ENCODE measurements at places on chromosomes 1 and 21. TPM values are rescaled to one million over a fixed set of nuclear protein-coding genes. Genes with fewer than 3 reads are reported as not detected.
A peak's percentile ranks its signal among the peaks of the same experiment; 100 is the strongest.

GRCh38 chr1:28259934-28260802 is 850 bp downstream of the SESN2 start:
- H3K4me3 ChIP-seq: peak overlapping the region; percentile 88
- peaks cover 9% of the 10 kb centered on the region for H3K36me3 ChIP-seq
- peaks cover 32% of the 10 kb centered on the region for H3K4me1 ChIP-seq
- H3K27me3 ChIP-seq: peaks cover 2% of the 10 kb centered on the region
- DNase-seq: peak; percentile 79
- H3K27ac ChIP-seq: peak overlapping the region; percentile 92

DNA sequence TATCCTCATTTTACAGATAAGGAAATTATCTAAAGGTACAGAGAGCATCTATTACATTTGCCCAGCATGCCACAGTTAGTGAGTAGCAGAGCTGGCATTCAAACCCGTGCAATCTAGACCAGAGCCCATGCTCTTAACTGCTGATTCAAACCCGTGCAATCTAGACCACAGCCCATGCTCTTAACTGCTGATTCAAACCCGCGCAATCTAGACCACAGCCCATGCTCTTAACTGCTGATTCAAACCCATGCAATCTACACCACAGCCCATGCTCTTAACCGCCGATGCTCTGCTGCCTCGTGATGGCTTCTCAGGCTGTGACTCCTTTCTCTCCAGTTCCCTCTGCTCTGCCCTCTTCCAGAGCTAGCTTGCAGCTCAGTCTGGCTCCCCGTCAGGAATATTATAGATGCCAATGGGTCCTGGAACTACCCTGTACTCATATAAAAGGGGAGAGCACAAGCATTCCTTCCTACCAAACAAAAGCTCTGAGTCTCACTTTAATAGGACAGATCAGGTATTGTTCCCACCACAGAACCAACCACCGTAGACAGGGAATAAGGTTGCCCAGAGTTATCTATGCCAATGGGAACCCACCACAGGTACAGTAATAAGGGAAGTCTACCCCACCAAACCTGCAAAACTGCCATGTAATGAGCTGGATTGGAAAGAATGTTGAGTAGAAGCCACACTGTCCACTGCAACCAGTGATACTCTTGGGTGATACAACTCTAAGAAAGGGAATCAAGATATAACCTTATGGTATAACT is 78.4 kb downstream of the SMYD3 start:
- peak; percentile 92 for DNase-seq
- H3K4me3 ChIP-seq: peak overlapping the region; percentile 74
- peak overlapping the region; percentile 97 for H3K27ac ChIP-seq

DNA sequence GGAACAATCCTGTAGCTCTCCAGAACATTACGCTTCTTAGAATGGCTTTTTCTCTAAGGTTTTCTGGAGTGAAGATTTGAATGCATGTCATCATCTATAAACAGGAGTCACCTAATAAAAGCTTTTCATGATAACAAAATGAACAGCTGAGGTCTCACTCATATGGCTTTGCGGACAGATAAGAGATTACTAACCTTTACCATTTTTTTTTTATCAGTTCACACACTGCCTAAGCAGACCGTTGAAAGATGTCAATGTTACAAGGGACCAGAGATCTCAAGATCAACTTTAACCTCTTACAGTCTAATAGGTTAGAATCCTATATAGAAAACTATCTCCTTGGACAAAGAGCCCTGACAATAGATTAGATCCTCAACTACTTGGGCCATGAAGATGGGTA is 41.4 kb downstream of the SCMH1 start:
- H3K36me3 ChIP-seq: peaks cover 25% of the 10 kb centered on the region
- no peak overlapping the region for H3K27ac ChIP-seq
- H3K4me3 ChIP-seq: no peak overlapping the region
- no peak for DNase-seq
- no peaks in the 10 kb centered on the region for H3K4me1 ChIP-seq

GRCh38 chr1:66275601-66276023 is 258.3 kb upstream of the SGIP1 start:
- no peak overlapping the region for H3K27ac ChIP-seq
- no peak overlapping the region for H3K4me3 ChIP-seq
- H3K27me3 ChIP-seq: peaks cover 4% of the 10 kb centered on the region
- H3K36me3 ChIP-seq: no peaks in the 10 kb centered on the region

GRCh38 chr1:229159668-229160544 is 111.0 kb upstream of the RAB4A start:
- H3K27me3 ChIP-seq: peaks cover 5% of the 10 kb centered on the region
- H3K4me3 ChIP-seq: no peak overlapping the region
- H3K27ac ChIP-seq: no peak overlapping the region
- H3K4me1 ChIP-seq: no peaks in the 10 kb centered on the region
- no peaks in the 10 kb centered on the region for H3K36me3 ChIP-seq
- no peak for DNase-seq

DNA sequence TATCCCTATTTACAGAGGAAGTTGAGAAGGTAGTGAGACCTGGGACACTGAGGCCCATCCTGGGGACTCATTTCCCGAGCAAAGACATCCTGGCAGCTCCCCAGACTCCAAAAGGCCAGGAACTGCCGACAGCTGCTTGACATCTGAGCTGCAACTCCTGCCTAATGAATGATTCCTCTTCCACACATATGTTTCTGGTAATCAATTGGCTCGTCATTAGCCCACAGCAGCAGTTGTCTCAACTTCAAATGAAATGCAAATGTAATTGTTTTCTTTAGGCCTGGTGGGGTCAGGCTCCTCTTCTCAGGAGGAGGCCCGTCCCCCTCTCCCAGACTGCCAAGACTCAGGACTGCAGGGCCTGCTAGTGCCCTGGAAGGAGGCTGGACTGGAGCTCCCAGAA is 61.8 kb upstream of the DISP3 start:
- H3K27me3 ChIP-seq: peaks cover 45% of the 10 kb centered on the region
- no peak overlapping the region for H3K4me3 ChIP-seq
- no peak overlapping the region for H3K27ac ChIP-seq
- H3K4me1 ChIP-seq: no peaks in the 10 kb centered on the region

DNA sequence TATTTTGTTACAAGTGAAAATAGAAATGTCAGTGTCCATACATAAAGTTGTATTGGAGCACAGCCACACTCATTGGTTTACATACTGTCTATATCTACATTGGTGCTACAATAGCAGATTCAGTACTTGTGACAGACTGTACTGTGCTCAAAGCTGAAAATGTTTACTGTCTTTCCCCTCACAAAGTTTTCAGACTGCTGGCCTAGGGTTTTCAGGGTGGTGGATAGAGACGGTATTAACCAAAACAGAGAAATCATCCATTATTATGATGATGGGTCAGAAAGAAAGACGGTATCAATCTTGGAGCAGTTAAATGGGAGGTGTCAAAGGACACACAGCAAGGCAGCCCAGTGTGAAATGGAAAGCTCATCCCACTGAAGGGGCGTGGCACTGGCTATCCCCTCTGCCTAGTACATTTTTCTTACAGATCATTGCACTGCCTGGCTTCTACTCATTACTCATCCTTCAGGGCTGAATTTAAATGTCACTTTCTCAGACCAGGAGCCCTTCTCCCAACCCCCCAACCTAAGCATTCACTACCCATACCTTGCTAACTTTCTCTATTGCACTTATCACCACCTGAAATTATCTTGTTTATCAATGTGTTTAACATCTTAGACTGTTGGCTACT is 10.2 kb downstream of the JAK1 start:
- H3K36me3 ChIP-seq: no peaks in the 10 kb centered on the region
- peaks cover 20% of the 10 kb centered on the region for H3K4me1 ChIP-seq
- no peak overlapping the region for H3K27ac ChIP-seq
- no peak for DNase-seq
- no peaks in the 10 kb centered on the region for H3K27me3 ChIP-seq

- peaks cover 57% of the 10 kb centered on the region for H3K36me3 ChIP-seq
- peak overlapping the region; percentile 53 for H3K4me3 ChIP-seq
- peaks cover 75% of the 10 kb centered on the region for H3K4me1 ChIP-seq
These were observed 23.4 kb downstream of the BCAR3 start for GRCh38 chr1:93658188-93658587.

GRCh38 chr1:54460861-54461387 is 54.7 kb upstream of the SSBP3 start:
- H3K27me3 ChIP-seq: peaks cover 17% of the 10 kb centered on the region
- H3K27ac ChIP-seq: no peak overlapping the region
- H3K36me3 ChIP-seq: no peaks in the 10 kb centered on the region
- peaks cover 19% of the 10 kb centered on the region for H3K4me1 ChIP-seq
- DNase-seq: no peak

Gene MTMR11
- 7.0 TPM for total RNA-seq

Gene NDUFS2
- total RNA-seq: 81.5 TPM

Gene FABP3
- 3.5 TPM for total RNA-seq

Gene OR2L2
- total RNA-seq: not detected

Gene SPTA1
- not detected for total RNA-seq
